NCI-H2081 treated with DMSO at 0.1 percent for 48 hours (cell line): ENCODE measurements at places on chromosomes 2 and 18.

- DNase-seq, result no peak
These were observed 47.4 kb downstream of the VWA3B start for GRCh38 chr2:98134172-98135005.

- no peak for DNase-seq
These were observed 41.4 kb upstream of the AKAIN1 start for GRCh38 chr18:5238371-5238976.

DNA sequence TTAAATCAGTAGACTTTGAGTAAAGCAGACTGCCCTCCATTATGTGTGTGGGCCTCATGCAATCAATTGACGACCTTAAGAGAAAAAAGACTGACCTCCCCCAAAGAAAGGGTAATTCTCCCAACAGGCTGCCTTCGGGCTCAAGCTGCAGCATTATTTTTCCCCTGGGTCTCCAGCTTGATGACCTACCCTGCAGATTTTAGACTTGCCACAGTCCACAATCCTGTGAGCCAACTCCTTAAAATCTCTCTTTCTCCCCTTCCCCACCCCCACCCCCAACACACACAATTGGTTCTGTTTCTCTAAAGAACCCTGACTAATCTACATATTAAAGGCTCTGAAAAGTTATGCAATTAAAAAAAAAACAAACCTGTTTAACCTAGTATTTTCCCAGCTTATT lies 89.4 kb downstream of the RNF152 start:
- no peak for DNase-seq

DNA sequence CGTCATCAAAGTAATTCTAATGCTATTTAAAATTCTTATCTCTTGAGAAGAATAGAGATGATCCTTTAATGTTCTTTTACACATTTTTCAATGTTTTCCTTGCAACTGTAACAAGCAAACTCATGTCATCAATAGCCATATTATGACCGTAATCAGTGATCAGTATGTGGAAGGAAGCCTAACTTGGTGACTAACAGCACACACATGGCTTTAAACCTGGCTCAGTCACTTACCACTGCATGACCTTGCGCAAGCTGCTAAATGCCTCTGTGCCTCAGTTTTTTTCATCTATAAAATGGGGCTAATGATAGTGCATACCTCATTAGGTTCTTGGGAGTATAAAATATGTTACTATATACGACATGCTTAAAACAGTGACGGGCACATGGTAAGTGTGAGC lies 149.7 kb downstream of the BCL2 start:
- no peak for DNase-seq

GRCh38 chr2:66532972-66533868 lies 98.3 kb downstream of the MEIS1 start:
- DNase-seq, result no peak

DNA sequence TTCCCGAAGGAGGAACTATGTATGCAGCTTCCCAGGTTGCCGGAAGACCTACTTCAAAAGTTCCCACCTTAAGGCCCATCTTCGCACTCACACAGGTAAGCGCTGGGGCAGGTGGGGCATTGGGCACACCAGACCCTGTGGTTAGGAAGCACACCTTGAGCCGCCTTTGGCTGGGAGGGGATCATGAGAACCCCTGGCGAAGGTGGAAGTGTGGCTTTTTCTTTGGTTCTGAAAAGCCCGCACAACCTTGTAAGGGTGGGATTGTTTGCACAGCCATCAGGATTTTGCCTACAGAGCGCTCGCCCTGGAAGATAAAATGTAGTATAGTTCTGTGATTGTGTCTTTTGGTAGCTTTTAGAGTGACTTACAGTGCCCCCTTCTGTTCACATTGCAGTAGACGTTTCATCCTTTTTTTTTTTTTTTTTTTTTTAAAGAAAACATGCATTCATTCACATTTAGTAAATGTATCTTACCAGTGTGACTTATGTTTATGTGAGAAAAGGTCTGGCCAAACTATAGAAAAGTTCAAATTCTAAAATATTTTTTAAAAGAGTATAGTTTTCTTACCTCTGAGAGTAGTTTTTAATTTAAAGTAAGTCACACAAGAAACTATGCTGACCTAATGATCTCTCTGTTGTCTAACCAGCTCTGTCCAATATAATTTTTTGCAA lies 5.3 kb downstream of the KLF11 start:
- no peak for DNase-seq

DNA sequence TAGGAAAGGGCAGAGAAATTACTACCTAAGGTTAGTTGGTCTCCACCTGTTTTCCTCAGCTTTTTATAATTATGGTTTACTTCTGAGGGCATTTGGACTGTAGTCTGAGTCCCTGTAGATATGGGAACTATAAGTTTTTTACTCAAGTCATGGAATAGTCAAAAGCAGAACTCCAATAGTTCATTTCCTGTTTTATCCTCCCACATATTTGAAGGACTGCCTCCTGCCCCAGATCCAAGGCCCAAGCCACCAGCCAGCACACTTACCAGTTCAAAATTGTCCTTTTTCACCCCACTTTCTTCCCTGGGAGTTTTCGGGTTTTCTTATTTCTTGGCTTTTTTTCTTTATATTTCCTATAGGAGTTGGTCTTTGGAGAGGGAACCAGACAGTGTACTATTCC lies 164.1 kb downstream of the MBD5 start:
- no peak for DNase-seq

- DNase-seq, result no peak
These were observed 163.1 kb downstream of the ASB1 start for GRCh38 chr2:238589591-238590460.

- no peak for DNase-seq
These were observed 11.0 kb upstream of the ALPK2 start for GRCh38 chr18:58639751-58640427.

DNA sequence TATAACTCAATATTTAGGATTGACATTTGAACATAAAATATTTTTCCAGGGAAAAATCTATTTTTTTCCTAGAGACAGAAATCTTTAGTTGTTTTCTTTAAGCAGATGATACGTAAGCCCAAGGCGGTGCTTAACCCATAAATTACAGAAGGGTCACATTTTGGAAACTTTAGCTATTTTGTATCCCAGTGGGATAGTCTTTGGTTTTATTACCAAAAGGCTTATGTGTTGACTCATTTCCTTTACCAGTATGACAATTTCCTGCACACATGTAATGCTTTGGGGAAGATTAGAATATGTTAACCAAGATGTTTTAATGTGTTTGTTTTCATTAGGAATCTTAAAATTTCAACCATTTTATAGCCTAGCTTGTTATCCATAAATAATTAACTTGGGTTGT lies 24.8 kb downstream of the DYNC1I2 start:
- no peak for DNase-seq
